ENCODE measurements at places on chromosomes 11 and 22. TPM values are rescaled to one million over a fixed set of nuclear protein-coding genes. Genes with fewer than 3 reads are reported as not detected.

DNA sequence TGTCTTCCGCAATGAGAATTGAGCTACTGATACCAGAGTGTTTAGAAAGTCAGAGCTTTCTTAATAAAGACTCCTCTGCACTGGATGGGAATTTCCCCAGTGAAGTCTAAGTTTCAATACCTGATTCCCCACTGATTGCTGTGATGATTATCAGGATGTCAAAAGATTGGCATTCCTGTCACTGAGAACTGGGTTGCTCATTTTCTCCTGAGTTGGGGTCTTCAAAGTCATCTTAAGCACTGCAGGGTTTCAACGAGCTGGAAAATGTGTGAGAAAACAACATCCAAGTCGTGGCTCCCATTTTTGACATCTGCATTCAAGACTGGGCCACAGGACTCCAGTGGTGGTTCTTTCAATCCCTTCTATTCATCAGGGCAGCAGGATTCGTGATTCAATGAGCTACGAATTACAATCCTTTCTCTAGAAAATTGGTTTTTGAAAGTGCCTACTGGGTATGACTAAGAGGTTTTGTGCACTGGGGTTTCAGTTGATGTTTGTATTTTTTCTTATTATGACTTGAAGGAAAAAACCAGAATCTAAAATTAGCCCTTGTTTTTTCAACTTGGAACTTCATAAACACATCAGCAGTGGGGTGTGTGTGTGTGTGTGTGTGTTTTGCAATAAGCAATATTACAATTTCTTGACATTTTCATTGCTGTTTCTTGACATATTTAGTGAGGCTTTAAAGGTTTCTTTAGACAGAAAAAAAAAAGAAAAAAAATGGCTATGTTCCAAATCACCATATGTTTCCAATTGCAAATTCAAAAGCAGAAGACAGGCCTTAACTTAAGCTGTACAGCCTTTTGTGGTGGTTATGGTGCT is 233.0 kb downstream of the FAM76B start:
- no peaks in the 10 kb centered on the region for H3K27me3 ChIP-seq
- no peaks in the 10 kb centered on the region for H3K4me1 ChIP-seq
- no peaks in the 10 kb centered on the region for H3K36me3 ChIP-seq
- no peak for DNase-seq
- H3K27ac ChIP-seq: no peak overlapping the region

FZD4 gene
- 54.4 TPM for total RNA-seq

SPI1 gene
- 7.5 TPM for total RNA-seq

DNA sequence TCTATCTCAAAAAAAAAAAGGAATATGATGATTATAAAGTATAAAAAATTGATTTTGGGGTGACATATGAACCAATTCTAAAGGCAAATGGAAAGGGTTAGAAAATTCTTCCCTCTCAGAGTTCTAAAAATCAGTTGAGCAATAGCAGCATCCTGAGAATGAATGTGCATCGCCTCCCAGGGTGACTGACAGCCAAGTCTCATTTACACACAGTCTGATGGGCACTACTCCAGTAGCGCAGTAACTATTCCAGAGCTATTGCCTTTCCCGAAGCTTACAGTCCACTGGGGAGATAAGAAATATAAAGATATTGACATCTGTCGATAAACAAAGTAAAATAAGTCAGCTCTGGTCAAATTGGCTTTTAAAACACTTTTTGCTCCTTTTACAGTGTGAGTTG is 32.3 kb upstream of the SORL1 start:
- no peak overlapping the region for H3K4me3 ChIP-seq
- DNase-seq: no peak
- H3K4me1 ChIP-seq: peaks cover 9% of the 10 kb centered on the region
- no peak overlapping the region for H3K27ac ChIP-seq

- H3K27me3 ChIP-seq: no peaks in the 10 kb centered on the region
- no peaks in the 10 kb centered on the region for H3K4me1 ChIP-seq
- no peak for DNase-seq
- H3K27ac ChIP-seq: no peak overlapping the region
- no peak overlapping the region for H3K4me3 ChIP-seq
Observed at GRCh38 chr11:90747057-90747456, 524.2 kb upstream of the CHORDC1 start.
